ENCODE measurements at places on chromosomes 13 and 19. TPM values are rescaled to one million over a fixed set of nuclear protein-coding genes. Genes with fewer than 3 reads are reported as not detected.

ZNF8 gene
- 4.9 TPM for total RNA-seq

GRCh38 chr13:37395544-37395943 lies 203.0 kb downstream of the POSTN start:
- DNase-seq, result no peak

DNA sequence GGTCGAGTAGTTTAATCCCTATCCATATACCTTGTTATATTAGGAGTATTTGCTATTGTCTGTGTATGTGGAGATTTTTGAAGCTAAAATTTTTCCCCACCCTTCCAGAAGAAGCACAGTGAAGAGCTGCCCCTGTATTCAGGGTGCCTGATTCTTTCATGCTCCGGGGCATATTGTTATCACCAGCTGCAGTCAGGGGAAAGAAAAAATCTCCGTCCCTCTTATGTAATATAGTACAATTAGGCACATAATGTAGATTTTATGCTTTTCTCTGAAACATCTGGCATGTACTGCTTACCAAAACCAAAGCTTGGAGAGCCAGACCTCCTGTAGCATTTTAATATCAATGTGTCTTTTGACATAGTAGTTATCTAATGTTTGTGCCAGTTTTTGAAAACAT lies 214.9 kb upstream of the EDNRB start:
- no peak for DNase-seq

DNA sequence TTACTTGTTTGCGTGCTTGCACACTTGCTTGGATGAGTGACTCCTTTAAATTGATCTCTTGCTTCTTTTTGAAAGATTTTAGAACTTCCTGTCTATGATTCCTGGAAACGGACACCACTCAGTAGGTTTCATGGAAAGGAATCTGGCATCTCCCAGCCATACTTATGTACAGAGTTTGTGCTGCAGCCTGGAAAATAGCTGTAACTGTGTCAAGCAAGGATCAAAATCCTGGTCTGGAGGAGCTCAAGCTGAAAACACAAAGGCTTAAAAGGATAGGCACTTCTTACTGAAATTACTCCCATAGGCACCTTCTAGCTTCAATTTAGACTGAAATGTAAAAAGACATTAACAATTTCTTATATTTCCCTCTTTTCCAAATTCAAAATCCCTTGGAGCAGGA lies 1.4 kb upstream of the FREM2 start:
- DNase-seq, result no peak

GRCh38 chr19:30788105-30788765 lies 416.1 kb downstream of the ZNF536 start:
- DNase-seq, result no peak

DNA sequence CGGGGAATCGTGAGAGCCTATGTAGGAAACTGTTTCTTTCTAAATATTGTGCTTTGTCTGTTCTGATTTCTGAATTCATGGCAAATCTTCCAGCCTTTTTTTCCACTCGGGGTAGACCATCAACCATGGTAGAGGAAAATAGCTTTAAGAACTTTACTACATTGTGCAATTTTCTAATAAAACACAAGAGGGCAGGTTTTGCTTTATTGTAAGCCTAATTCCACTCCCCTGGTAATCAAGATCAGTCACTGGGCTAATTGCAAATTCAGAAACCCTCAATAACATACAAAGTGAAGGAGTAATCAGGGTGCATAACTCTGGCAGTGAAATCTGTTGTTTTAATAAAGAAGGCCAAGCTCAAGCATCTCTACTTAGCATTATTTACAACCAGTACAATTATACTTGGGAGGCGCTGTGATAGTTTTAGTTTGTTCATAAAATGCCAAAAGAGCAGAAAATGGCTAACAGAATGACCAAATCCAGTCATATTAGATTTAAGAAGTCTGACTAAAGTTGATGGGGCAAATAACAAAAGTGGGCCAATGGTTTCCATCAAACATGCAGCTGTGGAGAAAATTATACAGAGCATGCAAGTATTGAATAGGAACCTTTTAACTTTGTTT lies 43.8 kb downstream of the DCT start:
- DNase-seq, result peak; percentile 55

DNA sequence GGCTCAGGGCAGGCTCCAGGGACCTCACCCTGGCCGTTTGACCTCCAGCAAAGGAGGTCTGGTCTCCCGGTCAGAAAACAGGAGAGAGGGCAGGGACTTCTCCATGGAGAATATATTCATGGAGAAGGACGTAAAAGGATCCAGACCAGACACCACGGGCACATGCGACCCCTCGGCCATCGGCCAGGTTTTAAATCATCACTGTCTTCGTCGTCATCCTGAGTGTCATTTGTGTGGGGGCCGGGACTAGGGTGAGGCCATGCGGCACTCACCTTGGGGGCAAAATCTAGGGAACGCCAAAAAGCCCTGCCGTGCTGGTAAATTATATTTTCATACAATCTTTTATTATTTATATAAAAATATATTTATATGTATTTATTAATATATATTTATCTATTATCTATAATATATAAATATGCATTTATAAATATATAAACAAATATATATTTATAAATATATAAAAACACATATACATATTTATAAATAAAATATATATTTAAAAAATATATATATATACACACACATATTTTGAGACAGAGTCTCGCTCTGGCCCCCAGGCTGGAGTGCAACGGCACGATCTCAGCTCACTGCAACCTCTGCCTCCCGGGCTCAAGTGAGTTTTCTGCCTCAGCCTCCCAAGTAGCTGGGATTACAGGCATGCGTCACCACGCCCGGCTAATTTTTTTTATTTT lies 75.4 kb downstream of the GADD45B start:
- DNase-seq, result no peak

THSD8 gene
- total RNA-seq, result 6.9 TPM

Data from MCF 10A (cell line).